ENCODE measurements at places on chromosomes 16 and 17.

- no peak for DNase-seq
Observed at GRCh38 chr17:33050611-33051140, 59.0 kb downstream of the SPACA3 start.

DNA sequence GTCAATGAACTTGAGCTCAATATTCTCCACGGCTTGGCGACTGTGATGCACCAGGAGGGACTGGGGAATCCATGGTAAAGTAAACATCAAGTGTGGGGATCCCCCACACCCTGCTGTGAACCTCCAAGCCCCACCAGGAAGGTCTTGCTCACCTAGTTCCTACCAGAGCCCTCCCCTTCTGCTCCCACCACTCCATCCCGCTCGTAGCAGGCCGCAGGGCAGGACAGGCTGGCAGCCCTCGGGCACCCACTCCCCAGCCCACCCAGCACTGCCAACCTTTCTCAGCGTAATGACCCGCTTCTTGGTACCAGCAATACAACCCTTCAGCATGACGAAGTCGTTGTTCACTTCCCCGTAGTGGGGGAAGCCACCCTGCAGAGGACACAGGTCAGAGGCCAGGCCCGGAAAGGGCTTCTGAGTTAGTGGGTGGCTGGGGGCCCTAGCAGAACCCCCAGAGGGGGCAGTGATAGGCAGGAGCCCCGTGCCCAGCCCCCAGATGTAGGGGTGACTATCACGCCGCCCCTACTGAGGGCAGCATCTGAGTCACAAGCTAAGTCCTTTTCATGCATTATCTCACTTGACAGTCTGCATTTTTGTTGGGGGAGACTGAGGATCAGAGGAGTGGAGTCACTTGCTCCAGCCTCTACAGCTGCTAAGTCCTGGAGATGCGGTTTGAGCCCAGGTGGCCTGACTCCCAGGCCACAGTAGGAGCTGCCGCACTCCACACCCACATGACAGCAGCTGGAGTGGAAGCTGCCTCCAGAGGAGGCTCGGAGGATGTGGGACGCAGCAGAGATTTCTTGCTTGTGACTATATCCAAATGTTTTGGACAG, 2.8 kb upstream of the MSRB1 start:
- DNase-seq, result no peak

DNA sequence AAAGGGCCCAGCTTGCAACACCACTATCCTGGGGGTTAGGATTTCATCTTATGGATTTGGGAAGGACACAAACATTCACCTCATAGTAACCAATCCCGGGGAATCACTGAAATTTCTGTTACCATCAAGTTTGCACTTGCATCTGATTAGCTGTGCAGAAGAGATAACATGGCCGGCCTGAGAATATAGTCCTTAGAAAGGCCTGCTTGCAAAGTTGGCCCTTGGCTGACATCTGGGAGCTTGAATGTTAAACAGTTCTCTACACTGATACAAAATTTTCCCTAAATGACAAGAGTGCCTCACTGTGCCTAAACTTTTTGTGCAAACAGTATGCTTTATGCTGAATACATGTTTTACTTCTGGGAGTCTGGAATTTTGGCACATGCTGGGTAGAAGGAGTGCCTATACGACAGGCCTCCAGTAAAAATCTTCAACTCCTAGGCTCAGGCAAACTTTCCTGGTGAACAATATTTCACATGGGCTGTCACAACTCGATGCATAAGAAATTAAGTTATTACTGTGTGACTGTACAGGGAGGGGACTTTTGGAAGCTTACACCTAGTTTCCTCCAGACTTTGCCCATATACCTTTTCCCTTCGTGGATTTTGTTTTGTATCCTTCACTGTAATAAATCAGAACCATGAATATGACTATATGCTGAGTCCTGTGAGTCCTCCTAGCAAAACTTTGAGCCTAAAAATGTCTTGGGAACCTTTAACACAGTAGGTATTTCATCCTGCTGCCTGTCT, 31.3 kb downstream of the TBC1D3B start:
- no peak for DNase-seq

GRCh38 chr17:53127331-53127730, 695.4 kb upstream of the KIF2B start:
- no peak for DNase-seq

GRCh38 chr17:14352136-14352535, 51.3 kb downstream of the HS3ST3B1 start:
- no peak for DNase-seq

DNA sequence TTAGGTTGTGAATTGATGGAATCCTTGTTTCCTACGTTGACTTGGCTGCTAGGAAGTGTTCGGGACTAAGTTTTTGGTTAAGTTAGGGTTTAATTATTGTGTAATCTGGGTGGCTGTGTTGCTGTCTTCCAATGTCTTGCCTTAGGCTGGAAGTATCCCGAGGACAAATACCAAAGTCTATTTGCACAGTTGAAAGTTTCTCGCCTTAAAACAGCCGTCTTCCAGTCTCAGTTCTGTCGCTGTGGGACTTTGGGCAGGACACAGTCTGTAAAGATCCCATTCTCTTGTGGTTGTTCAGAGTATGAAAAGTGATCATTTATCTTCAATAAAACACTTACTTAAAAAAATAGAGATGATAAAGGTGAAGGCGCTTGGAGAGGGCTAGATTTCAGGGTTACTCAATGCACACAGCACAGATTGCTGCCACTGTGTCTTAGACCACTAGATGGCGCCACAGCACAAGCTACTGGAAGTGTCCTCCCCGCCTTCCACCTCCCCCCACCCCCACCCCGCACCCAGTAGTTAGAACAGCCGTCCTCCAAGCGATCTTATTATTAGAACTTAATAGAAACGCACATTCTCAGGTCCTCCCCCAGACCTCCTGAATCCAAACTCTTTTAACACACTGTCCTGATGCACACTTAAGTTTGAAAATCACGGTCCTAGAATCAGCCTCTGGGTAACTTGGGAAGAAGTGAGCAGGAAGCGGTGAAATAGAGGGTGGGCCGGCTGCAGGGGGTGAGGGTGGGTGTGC, 45.8 kb downstream of the AKAP1 start:
- DNase-seq, result peak; percentile 52

GRCh38 chr17:72171703-72172667, 51.2 kb downstream of the SOX9 start:
- no peak for DNase-seq

GRCh38 chr17:79949656-79950209, 85.9 kb downstream of the TBC1D16 start:
- DNase-seq, result no peak

GRCh38 chr17:39752241-39752881, 14.6 kb downstream of the GRB7 start:
- no peak for DNase-seq

- peak; percentile 63 for DNase-seq
Observed at GRCh38 chr17:42183741-42184711, 1.2 kb downstream of the HCRT start.

DNA sequence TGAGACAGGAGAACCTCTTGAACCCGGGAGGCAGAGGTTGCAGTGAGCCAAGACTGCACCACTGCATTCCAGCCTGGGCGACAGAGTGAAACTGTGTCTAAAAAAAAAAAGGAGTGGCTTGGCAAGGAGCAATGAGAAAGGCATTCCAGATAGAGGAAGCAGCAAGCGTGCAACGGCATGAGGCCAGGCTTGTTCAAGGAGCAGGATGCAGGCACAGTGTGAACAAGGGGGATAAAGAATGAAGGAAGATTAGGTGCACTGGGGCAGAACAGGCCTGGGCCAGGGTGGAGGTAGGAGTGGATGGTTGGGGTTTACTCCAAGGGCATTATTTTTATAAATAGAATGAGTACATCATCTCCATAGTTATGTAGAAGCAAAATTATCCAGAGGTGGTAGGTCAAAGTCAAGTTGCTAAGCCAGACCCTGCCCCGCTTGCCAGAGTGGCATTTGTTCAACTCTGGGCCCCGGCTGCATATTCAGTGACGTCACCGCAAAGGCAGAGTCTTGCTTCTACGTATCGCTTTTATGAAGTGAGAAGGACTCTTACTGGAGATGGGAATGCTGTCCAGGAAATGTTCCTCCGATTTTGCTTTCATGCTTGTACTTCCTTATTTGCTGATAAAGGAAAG, 100.2 kb downstream of the KATNIP start:
- no peak for DNase-seq
